Stimulated activated CD8-positive, alpha-beta memory T cell treated with anti-CD3 and anti-CD28 coated beads, Interleukin-4, amount 100 ng/mL, for 24 hours (primary cell): ENCODE measurements at places on chromosomes 16 and 17.

DNA sequence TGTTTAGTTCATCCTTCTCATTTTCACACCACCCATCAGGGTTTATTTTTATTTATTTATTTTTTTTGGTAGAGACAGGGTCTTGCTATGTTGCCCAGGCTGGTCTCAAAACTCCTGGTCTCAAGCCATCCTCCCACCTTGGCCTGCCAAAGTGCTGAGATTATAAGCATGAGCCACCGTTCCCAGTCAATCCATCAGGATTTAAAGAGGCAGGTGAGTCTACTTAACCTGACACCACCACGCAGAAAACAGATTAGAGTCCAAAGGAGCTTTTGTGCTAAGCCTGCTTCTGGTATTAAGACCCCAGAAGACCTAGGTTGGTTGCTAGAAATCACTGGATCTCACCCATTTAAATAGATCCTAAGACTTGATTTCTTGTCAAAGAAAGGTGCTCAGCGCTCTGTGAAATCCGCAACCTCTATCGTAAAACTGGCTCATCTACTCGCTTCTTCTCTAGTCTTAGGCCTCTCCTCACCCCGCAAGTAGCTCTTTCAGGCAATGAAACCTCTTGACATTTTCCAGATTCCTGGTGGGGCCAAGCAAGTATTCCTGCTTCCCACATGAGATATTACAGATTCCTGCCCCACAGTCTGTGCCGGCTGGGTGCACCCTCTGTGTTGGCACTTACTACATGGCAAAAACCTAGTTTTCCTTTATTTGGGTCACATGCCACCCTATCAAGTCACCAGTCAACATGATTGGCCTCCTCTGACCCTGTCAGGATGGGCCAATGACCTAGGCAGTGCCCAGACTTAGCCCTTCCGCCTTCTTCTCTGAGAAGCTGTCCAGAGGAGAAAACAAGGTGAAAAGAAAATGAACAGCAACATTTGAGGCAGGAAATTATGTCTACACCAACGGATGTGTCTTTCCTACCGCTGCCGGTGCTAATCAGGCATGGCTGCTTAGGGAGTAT is 9.0 kb downstream of the PITPNA start:
- DNase-seq: no peak

- DNase-seq: no peak
Measured at GRCh38 chr16:54370278-54371040, 83.9 kb upstream of the IRX3 start.

DNA sequence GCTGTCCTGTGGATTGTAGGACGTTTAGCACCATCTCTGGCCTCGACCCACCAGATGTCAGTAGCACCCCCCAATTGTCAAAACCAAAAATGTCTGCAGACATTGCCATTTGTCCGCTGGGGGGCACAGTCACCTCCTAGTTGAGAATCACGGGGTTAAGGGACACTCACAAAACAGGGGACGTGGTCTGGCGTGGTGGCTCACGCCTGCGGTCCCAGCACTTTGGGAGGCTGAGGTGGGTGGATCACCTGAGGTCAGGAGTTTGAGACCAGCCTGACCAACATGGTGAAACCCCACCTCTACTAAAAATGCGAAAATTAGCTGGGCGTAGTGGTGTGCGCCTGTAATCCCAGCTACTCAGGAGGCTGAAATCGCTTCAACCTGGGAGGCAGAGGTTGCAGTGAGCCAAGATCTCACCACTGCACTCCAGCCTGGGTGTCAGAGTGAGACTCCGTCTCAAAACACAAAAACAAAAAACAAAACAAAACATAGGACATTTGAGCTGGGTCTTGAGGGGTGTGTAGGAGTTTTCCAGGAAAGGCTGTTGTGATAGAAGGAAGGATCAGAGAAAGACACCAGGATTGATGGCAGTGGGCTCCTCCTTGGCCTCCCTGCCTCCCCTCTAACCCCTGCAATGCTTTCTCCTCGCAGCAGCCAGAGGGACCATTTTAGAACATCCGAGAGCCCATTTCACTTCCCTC is 171.8 kb upstream of the GSE1 start:
- DNase-seq: no peak

GRCh38 chr17:67027031-67027628 is 17.2 kb upstream of the CACNG1 start:
- DNase-seq: no peak

DNA sequence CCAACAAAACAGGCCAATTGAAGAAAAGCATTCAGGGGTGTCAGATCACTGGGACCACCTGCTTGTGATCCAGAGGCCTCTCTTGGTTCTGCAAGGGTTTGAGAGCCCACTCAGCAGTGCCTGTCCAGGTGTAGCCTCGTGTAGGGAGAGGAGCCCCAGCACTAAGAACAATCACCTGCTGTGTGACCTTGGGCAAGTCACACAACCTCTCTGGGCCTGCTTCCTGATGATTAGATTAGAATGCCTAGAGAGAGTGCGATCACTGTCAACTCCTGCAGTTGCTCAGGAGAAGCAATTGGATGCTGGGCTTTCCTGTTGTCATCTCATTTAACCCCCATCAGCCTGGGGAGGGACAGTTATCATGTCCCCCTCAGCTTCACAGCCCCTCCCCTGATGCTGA is 10.2 kb downstream of the DLX3 start:
- no peak for DNase-seq

GRCh38 chr17:33127706-33128105 is 136.1 kb downstream of the SPACA3 start:
- DNase-seq: no peak

GRCh38 chr17:82679586-82680465 is 18.7 kb downstream of the RAB40B start:
- no peak for DNase-seq

DNA sequence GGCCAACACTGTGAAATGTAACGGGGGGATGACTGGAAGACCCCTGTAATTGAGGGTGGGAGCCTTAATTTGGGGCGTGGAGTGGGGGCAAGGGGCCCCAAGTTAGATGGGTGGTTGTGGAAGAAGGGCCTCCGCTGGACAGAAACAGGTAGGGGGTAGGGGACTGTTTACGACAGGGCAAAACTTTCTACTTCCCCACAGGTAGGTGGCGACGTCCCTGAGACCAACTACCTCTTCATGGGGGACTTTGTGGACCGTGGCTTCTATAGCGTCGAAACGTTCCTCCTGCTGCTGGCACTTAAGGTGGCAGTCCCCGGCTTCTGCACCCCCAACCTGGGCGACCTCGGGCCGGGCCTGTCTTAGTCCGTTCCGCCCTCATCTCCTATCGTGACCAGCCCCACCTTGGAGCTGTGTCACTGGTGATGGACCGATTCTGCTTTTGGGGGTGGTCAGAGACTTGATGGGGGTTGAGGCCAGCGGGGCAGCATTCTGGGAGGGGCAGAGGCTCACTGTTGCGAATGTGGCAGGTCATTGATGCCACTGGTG is 6.8 kb downstream of the PPP4C start:
- no peak for DNase-seq

GRCh38 chr17:33603789-33604188 is 310.7 kb upstream of the ASIC2 start:
- DNase-seq: no peak

- DNase-seq: peak; percentile 53
Measured at GRCh38 chr17:78748730-78749317, 33.2 kb downstream of the CYTH1 start.

DNA sequence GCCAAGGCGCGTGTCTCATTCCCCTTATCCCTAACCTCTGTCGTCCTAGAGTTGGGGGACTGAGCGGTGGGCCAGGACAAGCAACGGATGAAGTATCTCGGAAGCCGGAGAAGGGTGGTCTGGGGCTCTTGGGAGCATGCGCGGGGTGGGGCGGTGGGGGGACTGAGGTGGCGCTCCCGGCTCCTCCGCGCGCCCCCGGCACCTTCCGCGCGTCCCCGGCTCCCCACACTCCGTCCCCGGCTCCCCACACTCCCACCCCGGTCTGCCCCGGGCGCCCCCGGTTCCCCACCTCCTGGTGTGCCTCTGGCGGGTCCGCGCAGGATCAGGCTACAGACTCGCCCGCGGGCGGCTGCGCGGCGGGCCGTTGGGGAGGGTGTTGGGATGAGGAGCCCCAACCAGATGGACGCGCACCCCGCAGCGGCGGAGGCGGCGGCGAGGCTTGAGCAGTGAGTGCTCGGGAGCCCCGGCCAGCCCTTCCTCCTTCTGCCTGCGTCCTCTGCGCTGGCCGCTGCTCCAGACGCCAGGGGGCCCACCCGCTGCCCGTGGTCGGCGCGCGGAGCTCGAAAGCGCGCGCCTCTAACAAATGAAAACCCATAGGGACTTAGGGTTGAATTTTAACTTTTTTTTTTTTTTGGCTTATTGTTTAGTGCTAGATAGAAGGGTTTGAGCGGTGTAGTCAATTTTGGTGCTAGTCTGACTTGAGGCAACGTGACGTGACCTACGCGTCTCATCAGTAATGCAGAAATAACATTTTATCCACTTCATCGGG is 5.6 kb upstream of the CRYM start:
- no peak for DNase-seq

- no peak for DNase-seq
Measured at GRCh38 chr17:47980541-47980940, 9.6 kb downstream of the CDK5RAP3 start.
